Activated CD8-positive, alpha-beta T cell treated with anti-CD3 and anti-CD28 coated beads, Interleukin-2, amount 10 ng/mL, durations not matched to agents 7 days and 5 days (primary cell): ENCODE measurements at places on chromosomes 4 and X.

DNA sequence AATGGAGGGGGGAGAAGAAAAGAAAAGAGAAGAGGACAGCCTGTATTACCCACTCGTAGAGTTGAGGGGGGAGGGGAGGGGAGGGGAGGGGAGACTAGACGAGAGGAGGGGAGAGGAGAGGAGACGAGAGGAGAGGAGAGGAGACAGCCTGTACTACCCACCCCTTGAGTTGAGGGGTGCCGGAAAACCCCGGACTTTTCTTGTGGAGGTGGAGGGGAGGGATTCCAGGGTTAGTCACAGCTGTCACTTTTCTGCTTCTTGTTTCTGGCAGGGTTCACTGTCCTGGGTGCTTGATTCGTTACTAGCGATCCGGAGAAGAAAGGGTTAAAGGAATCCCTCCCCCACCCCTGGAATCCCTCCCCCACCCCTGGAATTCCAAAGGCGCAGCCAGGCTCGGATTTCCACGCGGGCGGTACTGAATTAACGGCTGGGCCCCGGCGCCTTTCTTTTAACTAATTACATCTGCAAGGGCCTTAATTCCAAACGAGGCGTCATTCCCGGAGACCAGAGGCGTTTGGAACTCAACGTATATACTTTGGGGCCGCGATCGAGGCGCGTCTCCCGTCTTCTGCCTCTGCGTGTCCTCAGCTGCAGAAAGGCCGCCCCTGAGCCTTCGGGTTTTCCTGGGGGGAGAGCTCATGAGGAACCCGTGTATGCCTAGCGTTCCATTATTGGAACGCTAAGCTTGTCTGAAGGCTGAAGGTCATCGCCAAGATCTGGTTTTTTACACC lies 20.1 kb upstream of the CSF2RA start:
- DNase-seq, result no peak

DNA sequence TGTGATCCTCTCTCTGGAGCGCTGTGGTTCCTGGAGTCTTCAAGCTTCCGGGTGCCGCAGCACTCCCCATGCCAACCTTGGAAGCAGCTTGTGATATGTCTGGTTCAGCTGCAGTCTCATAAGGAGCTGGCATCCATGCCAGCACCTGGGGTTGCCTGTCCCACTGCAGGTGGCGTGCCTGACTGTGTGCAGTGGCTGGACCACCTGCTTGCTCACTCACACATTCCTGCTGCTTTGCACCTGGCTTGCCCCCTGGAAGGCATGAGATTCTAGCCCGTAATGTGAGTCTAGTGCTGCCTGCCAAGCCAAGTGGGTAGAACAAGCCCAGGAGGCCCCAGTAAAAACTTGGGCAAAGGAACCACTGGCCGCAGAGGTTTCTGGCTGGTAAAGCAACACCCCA lies 687.2 kb upstream of the AADAT start:
- DNase-seq, result no peak

GRCh38 chr4:8671712-8672290 lies 79.2 kb downstream of the CPZ start:
- no peak for DNase-seq

GRCh38 chr4:184347251-184348239 lies 126.8 kb downstream of the IRF2 start:
- no peak for DNase-seq

- no peak for DNase-seq
Observed at GRCh38 chrX:154018518-154019060, 1.1 kb downstream of the IRAK1 start.

- DNase-seq, result peak; percentile 48
Observed at GRCh38 chr4:177555007-177555574, 112.9 kb upstream of the AGA start.

DNA sequence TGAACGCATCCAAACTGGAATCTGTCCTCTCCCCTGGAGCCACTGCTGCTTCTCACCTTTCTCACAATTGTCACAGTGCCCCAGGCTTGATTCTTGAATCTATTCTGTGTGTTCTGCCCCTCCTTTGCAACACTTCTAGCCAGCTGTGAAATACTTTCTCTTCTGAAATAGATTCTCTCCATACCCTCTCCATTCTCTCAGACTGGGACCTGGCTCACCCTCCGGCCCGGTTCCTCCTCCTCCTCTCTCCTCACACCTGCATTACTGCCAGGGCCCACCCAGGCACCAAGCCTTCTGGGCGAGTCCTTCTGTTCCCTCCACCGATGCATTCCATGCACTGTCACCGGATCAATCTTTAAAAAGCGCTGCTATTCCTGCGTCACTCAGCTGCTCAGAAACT lies 336.1 kb downstream of the UNC5C start:
- no peak for DNase-seq

DNA sequence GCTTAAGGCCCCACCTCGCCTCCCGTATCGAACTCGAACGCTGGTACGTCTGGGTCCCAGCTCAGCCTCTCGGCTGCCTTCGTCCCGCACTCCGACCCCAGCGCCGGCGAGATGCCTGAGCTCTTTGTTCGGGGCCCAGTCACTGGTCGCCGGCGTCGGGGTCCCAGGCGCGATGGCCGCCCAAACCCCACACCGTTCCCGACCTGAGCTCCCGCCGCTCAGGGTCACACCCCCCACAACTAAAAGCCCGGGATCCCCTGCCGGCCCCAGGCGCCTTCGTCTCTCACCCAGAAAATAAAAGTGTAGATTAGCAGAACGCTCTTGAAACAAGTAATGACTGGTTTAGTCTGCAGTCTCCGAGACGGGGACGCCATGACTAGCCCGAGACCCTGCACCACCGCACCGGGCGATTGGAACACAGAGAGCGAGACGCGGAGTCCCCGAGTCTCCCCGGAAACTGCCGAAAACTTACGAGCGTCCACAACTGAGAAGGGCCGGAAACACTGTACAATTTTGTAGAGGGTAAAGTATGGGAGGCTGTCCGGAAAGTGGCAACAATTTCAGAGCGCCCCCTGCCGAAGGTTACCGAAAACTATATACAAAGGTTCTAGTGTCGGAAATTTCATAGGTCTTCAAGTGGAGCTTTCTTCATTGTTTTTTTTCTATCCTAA lies at the start of gene TSPAN6:
Gene TSPAN6, minus strand, starts transcription at position 486 of the 671 bp plus-strand sequence. Its CDS starts 112 bp downstream, at position 374.
- peak; percentile 76 for DNase-seq

DNA sequence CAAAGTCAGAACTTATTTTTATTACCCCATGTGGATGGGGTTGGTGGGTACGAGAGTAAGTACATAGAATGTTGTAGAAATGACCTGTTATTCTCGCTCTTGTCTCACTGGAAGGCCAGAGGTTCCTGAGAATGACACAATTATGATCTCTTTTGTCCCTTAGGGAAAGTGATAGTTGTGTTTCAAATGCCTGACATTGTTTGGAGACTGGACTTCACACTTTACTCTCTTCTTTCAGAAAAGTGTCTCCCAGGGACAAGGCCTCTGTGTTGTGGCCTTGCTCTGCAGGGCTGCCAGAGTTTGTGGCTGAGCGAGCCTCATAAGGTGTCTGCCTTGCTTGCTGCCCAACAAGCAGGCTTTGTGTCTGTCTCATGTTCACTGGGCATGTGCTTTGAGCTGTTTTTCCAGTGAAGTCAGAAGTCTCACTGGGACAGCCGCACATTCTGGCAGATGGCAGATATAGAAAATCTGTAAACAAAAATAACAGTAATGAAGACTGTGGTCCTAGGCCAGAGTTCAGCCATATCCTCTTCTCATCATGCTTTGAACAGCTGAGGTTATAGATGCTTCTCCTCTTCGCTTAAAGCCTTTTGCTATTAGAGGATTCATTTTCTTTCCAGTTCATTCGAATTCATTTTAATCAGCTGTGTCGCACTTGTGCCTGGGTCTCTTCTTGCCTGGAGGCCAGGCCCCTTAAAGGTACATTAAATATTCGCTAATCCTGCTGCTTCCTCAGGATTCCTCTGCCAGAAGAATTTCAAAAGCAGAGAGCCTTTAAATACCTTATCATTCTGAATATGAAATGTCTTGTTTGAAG lies 14.4 kb downstream of the PPEF1 start:
- DNase-seq, result no peak

DNA sequence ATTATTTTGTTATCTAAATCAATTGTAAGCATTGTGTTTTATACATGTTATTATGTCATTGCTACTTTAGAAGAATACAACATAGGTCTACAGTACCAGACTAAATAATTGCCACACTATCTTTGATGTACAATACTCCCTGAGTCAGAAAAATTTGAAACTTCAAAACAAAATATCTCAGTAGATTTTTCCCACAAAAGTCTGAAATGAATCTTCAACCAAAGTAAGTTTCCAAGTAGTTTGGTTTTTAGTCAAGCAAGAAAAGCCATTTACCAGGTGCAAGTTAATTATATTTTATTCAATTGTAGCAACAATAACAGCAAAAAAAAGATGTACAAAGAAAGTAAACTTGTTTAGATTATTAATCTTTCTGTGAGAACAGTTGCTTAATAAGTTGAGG lies 11.4 kb upstream of the PARM1 start:
- DNase-seq, result no peak

GRCh38 chr4:183402771-183403170 lies 41.7 kb upstream of the CDKN2AIP start:
- no peak for DNase-seq

GRCh38 chrX:140507223-140507981 lies 2.5 kb upstream of the SOX3 start:
- DNase-seq, result no peak

- DNase-seq, result no peak
Observed at GRCh38 chr4:121666091-121666679, 30.6 kb downstream of the ANXA5 start.

- no peak for DNase-seq
Observed at GRCh38 chr4:159227984-159228383, 125.1 kb downstream of the RAPGEF2 start.

- DNase-seq, result no peak
Observed at GRCh38 chr4:40409835-40410234, 74.7 kb downstream of the CHRNA9 start.

DNA sequence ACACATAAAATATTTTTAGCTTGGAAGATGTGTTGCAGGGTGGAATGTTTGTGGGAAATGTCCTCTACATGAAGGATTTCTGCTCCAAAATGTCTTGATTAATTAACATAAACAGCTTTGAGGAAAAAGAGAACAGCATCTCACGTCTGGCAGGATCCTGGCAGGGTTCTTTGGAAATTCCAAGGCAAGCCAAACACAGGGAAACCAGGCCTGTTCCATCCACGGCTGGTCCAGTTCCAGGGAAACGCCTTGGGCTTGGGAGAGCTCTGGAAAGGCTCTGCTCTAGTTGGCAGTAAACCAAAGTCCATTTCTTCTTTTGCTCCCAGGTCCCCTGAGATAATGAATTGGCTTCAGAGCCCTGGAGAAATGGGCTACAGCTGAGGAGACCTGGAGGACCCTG lies 42.4 kb upstream of the GAB1 start:
- DNase-seq, result no peak

DNA sequence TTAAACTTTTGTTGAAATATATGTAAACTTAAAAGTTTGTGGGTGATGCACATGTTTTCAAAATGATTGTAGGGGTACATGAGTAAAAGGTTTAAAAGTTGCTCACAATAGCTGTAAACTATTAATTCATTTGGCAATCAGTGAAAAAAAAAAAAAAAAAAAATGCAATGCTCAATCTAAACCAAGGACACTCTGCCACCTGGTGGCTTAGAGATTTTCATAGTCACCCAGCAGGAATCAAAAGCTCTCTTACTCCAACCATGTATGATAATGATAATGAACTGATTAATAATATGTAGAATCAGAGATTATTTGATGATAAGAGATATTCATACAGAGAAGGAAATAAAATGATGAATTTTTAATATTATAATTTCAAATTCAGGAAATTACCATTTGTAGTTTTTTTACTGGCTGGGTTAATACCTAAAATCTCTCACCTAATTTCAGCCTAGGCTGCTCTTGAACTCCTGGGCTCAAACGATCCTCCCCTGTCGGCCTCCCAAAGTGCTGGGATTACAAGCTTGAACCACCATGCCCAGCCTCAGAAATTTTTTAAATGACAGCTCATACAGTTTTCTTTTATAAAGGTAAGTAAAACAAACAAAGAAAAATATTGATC lies 46.9 kb upstream of the SLC25A4 start:
- peak; percentile 36 for DNase-seq

DNA sequence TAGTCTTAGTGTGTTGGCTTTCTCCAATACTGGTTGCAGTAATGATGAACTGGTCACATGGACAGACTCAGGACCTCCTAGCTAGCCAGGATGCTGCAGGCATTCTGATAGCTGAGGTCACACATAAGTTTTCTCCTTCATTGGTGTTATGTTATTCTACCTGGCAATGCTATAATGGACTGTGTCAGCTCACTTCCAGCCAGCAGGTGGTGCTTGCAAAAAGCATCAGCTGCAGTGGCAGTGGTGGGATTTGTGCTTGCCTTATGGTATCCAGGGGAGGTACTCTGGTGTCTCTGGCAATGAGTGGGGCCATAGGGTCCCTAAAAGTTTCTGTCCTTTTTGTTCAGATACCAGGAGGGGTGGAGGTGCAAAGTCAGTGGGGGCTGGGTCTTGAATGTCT lies 33.6 kb downstream of the ZNF330 start:
- DNase-seq, result no peak

GRCh38 chr4:168199260-168199957 lies 107.1 kb downstream of the ANXA10 start:
- DNase-seq, result no peak

DNA sequence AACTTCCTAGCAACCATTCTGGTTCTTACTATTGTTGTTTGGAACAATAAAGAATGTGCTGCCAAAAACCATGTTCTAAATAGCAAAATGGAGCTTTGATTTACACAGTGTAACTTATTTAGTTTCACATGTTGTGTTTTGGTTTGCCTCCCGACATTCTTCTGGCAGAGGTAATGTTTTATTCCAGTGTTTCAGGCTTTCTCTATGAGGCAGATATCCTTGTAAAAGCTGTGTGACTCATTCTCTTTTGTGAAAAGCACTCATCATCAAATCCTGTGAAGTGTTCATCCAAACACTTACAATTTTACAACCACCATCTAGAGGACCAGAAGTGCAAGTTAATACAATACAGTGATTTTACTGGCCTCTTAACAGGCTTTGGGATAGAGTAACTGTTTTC lies 219.0 kb upstream of the GIMD1 start:
- DNase-seq, result no peak

DNA sequence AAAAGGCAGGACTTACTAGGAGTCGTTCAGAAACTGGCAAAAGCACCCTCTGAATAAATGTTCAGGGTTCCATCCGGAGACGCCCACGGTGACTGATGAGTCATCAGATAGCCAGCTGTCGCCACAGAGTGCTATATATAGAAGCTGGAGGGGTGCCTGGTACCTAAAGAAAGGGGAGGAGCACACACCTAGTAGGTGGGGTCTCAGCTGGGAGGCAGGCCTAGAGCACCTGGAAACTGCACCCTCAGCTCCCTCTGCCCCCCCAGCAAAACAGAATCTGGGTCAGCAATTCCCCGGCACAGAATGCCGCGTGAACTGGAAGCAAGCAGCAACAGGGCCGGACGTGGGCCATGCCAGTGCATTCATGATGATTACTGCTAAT lies 242.0 kb downstream of the BCOR start:
- DNase-seq, result peak; percentile 83

DNA sequence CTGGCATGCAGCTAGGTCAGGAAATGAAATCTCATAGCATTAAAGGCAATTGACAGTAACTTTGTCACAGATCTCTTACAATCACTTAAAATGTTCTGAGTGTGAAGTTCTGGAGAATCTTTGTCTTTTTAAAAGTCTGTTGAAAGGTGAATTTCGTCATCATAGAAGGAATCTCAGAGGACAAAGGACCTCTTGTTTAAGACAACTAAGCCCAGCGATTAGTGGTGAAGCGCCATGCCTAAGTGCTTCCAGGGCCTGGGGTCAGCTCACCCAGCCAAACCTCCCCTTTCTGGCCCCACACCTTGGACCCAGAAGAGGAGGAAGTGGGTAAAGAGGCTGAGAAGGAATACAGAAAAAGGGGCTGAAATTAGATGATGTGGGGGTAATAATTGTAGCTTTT lies 8.5 kb downstream of the FRMD7 start:
- no peak for DNase-seq
